SW480 (cell line): ENCODE measurements at places on chromosomes 7 and 10.

GRCh38 chr10:35182631-35183510, 56.2 kb downstream of the CREM start:
- no peak for DNase-seq

DNA sequence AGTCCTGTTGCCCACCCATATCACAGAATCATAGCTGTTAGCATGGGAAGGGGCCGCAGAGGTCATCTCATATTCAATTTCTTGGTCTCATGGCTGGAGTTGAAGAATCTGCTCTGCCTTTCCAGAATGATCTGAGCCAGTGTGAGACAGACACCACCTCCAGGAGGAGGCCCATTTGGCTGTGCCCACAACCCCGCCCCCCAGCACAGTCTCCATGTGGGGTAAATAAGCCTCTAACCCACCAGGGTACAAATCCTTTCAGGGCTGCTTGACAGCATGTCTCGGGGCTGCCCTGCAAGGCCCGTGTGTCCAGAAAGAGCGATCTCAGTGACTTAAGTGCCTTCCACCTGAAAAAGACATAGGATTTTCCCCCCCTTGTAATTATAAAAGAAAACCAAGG, 137.5 kb downstream of the DLG5 start:
- DNase-seq: no peak

- no peak for DNase-seq
Measured at GRCh38 chr10:102153093-102153620, 968 bp downstream of the NOLC1 start.

GRCh38 chr10:49605216-49605938, 4.7 kb upstream of the SLC18A3 start:
- no peak for DNase-seq

GRCh38 chr10:35545878-35546590, 59.1 kb upstream of the GJD4 start:
- peak; percentile 35 for DNase-seq

- no peak for DNase-seq
Measured at GRCh38 chr10:129491123-129491734, 24.2 kb downstream of the MGMT start.

GRCh38 chr10:71252220-71252619, 39.9 kb downstream of the UNC5B start:
- peak; percentile 41 for DNase-seq

GRCh38 chr10:3776796-3777571, 8.0 kb downstream of the KLF6 start:
- DNase-seq: peak; percentile 91

DNA sequence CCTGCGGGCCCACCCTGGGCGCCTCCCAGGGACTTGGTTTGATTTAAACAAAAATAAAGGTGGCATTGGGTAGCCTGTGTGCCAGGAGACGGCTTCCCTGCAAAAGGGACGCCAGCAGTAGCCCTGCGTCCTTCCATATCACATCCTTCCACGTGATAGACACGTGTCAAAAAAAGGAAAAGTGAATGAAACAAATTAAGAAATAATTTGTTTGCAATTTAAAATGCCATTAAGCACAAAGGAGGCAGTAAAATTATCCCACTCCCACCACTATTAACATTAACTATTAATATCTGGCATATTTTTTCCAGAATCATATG, 7.6 kb downstream of the TACR2 start:
- DNase-seq: no peak
